GM23248 (cell line): ENCODE measurements at places on chromosomes 1 and 21. TPM values are rescaled to one million over a fixed set of nuclear protein-coding genes. Genes with fewer than 3 reads are reported as not detected.

DNA sequence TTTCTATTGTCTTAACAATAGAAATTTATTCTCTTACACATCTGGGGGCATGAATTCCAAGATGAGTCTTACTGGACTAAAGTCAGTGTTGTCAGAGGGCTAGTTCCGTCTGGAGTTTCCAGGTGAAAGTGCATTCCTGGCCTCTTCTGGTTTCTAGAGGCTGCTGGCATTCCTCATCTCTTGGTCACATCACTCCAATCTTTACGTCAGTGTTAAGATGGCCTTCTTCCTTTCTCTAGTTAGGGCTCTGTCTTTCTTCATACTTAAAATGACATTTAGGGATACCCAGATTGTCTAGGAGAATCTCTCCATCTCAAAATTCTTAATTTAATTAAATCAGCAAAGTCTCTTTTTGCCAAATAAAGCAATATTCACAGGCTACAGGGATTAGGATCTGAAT is 13.3 kb upstream of the PDC start:
- DNase-seq: no peak

- DNase-seq: peak; percentile 80
Measured at GRCh38 chr1:167720965-167721616, 691 bp upstream of the MPZL1 start.

DNA sequence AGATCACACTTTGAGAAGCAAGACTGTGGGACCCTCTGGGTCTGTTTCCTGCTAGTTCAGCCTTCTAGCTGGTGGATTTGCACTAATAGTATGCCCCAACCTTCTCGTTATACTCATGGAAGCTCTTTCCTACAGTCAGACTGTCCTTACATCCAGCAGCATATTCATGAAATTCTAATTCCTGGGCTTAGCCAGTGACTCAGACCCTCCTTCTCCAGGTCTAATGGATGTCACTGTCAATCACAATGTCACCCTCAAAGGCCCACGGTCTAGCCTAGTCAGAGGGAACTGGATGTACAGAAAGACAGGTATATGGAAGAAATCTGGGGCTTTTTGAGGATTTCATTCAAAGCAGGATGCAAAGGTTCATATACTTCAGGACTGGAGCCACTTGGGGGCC is 72.4 kb downstream of the KCNJ15 start:
- no peak for DNase-seq

- DNase-seq: no peak
Measured at GRCh38 chr1:50421768-50422674, 1.2 kb downstream of the DMRTA2 start.

FOXD2 gene
- polyA plus RNA-seq: 0.15 and 0.20 TPM in 2 replicates

TSPAN1 gene
- polyA plus RNA-seq: 0.38 and 0.70 TPM in 2 replicates

DNA sequence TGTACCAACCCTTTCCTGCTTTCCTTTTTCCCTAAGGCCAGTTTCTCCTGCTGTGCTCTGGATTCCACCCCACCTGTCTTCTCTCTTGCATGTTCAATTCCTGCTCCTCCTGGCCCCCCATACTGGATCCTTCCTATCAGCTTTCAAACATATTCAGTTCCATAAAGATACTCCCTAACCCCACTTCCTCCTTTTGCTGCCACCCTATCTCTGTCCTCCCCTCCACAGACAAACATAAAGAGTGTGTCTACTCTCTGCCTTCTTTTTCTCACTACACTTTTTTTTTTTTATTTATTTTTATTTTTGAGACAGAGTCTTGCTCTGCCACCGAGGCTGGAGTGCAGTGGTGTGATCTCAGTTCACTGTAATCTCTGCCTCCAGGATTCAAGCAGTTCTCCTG is 16.9 kb upstream of the RPF1 start:
- no peak for DNase-seq
